Erythroblast (primary cell): ENCODE measurements at places on chromosomes 11 and 22.

DNA sequence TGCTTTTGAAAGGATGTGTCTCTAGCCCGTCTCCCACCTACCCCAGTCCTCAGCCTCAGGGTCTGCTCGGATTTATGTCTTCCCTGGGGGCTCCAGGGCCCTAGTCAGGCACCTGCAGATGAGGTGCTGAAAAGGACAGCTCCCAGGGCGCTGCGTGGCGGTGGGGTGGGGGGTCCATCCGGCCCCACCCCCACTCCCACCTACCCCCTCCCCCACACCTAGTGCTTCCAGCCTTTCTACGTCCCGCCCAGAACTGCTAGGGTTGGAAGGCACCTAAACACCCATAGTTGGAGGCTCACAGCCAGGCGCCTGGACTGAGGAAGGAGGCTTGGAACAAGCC is 1.4 kb upstream of the ROBO3 start:
- no peak for DNase-seq

DNA sequence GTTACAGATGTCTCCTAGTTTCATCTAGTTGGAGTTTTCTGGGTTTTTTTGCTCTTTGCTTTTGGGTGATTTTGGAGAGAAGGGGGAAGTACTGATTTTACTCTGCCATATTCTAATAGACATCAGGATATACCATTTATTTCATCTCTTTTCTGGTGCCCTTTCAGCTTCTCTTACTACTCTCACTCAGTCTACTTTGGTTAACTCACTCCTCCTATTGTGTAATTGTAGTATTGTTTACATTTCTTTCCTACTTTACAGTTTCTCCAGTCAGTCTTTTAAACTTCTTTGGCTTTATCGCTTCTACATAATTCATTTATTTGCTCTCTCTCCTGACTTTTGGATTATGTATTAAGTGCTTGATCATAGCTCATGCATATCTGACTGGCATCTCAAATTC is 6.5 kb downstream of the ANKRD42 start:
- no peak for DNase-seq

GRCh38 chr22:40040927-40041326 is 46.2 kb downstream of the FAM83F start:
- DNase-seq, result peak; percentile 80

DNA sequence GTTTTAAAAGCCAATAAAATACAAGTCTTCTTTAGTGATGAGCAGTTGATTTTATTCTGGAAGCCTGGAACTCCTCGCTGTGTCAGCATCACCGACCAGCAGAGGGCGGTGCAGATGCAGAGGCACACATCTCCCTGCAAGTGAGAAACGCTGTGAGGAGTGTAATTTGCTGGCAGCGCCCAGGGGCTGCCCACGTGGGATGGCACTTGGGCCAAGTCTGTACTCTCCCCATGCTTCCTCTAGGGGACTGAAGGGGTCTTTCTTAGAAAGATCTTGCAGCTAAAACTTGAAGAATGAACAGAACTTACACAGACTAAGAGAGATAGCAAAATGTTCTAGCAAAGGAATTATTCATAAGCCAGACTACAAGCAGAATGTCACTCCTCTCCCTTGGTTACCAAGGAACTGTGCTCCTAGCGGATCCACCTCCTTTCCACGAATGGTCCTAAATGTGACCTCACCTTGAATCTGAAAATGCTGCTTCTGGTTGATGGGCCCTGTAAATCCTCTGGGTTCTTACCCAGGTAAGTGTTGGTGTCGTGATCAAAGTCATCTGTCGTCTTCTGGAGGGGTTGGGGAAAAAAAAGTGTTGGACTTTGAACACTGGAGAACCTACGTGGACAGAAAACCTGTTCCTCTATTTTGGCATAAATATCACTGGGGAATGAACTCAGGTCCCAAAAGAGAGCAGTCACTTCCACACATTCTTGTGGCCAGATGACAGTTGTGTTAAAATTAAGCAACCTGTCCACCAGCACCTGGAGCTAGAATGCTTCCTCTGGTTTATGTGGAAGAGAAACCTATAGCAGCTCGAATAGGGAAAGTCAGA is 31.8 kb downstream of the CNTF start:
- peak; percentile 85 for DNase-seq

DNA sequence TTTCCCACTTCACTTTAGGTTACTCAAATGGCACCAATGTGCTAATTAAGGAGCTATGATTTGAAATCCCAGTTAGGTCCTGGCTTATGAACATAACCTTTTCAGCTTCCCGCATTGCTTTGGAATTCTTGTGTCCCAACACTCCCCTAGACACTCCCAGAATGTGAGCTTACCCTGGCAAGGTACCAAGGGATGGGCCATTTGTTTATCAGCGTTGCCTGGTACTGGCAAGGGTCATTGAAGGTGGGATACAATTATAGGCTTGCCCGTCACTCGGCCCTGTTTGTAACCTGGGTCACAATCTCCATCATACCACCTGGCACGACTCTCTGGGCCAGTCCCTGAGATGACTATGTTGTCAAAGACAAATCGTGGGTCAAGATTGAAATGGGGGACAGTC is 5.4 kb downstream of the CSRP3 start:
- no peak for DNase-seq

- DNase-seq, result no peak
Measured at GRCh38 chr22:19180234-19180633, 1.7 kb upstream of the SLC25A1 start.

DNA sequence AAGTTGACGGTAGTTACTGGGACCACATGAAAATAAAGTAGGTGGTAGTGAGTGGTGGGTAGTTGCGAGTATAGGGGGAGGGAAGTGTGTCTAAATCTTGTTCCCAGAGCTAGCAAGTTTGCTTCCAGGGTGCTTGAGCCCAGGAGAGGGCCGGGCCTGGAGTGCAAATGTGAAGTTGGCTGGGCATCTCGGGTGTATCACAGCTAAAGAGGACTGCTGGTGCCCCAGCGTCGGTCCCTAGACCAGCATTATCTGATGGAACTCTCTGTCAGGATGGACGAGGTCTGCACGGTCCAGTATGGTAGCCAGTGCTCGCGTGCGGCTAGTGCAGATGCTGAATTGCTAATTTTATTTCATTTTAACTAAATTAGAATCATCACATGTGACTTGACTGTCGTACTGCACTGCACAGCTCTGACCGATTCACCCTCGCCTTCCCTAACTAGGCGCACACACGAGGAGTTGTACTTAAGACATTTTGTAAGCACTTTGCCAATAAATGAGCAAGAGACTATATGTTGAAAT is 75.4 kb downstream of the ARHGAP8 start:
- no peak for DNase-seq

DNA sequence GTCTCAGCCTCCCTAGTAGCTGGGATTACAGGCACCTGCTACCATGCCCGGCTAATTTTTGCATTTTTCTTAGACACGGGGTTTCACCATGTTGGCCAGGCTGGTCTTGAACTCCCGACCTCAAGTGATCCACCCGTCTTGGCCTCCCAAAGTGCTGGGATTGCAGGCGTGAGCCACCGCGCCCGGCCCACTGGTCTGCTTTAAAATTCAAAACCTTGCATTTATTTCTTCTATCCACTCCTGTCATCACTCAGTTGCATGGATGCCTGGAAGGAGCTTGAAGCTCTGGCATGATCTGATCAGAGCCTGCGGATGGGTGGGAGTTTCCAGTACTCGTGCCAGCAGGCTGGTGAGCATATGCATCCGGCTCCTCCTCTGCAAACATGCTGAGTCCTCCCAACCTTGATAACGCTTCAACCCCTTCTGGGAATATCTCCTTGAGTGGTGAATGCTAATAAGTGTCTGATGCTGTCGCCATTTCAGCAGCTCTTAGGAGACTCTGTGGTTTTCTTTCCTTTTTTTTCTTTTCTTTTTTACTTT is 39.6 kb downstream of the UBASH3B start:
- DNase-seq, result peak; percentile 20

DNA sequence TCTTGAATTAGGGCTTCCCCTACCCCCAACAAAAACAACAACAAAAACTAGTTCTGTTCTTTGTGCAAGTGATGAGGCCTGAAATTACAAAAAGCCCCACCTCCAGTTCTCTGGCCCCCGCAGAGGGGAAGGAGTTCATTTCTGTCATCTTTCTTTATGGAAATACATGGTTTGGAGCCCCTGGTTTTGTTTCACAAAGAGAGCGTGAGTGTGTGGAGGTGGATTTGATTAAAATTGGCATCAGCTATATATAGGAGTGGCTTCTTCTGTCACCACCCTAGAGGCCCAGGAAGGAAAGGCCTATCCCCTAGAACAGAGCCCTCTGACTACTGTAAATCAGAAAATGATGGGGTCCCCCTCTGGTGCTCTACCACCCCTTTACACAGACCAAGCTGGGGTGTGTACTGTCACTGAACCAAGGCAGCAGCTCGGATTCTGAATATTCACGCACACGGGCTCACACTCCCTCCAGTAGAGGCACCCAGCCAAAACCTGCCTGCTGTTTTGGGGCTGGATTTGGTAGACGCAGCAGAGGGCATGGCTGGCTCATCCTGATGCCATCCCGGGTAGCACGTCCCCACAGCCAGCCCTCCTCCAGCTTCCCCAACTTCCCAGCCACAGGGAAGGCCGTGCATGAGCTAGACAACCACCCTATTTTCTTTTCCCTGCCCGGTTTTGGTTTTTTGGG is 19.4 kb downstream of the RCOR2 start:
- no peak for DNase-seq

- DNase-seq, result peak; percentile 82
Measured at GRCh38 chr22:42717197-42717928, 3.3 kb downstream of the A4GALT start.

DNA sequence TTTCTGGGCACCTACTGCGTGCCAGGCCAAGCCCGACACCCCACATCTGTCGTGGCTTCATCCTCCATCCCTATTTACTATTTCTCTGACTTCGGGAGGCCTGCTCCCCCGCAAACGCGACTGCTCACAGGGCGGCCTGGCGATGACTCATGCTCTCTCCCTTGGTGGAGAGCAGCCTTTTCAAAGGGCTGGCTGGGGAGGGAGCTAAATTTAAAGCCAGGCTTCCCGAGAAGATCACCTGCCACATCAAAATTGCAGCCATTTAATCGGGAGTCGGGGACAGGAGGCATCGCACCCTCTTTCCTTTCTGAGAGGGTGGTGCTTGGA is 24.9 kb upstream of the SHISAL1 start:
- no peak for DNase-seq

DNA sequence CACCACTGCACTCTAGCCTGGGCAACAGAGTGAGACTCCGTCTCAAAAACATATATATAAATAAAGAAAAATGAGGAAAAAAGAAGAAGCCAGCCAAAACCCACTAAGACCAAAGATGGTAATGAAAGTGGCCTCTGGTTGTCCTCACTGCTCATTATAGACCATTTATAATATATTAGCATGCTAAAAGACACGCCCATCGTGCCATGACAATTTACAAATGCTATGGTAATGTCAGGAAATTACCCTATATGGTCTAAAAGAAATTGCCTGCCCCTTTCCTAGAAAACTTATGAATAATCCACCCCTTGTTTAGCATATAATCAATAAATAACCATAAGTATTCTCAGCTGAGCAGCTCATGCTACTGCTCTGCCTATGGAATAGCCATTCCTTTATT is 16.1 kb upstream of the TMEM86A start:
- no peak for DNase-seq

- DNase-seq, result no peak
Measured at GRCh38 chr11:34798985-34799384, 117.2 kb downstream of the APIP start.

DNA sequence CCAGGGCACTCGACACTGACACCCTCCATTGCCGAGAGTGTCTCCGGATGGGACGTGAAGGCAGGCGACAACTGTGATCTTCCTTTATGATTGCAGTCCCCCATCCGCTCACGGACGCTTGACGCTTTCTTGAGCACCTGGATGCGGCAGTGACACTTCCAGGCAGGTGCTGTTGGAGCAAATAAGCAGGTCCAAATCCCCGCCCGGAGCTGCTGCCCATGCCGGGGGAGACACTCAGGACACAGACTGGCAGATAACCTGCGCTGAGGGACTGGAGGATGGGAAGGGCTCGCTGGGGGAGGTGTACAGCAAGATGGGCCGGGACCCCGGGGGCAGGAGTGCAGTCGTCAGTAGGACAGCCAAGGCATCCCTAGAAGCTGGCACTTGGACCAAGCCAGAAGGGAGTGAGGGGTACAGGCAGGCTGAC is 1403.5 kb downstream of the BRD1 start:
- no peak for DNase-seq

- no peak for DNase-seq
Measured at GRCh38 chr22:49713003-49713402, 114.7 kb downstream of the BRD1 start.

- no peak for DNase-seq
Measured at GRCh38 chr22:46517255-46517761, 20.1 kb downstream of the CELSR1 start.

DNA sequence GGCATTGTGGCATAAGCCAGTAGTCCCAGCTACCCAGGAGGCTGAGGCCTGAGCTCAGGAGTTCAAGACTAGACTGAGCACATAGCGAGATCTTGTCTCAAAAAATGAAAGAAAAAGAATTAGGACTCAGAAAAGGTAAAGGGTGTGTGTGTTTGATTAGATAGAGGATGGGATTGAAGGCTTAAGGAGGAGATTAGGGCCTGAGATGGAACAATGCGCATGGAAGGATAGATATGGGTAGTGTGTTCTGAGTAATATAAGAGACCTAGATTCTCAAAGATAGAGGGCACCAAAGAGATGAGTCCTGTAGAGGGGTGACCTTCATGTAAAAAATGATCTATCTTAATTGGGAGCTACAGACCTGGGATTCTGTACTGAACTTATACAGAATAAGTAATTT is 17.3 kb upstream of the RAB30 start:
- DNase-seq, result peak; percentile 85

- no peak for DNase-seq
Measured at GRCh38 chr11:66285250-66285947, 3.5 kb downstream of the YIF1A start.

DNA sequence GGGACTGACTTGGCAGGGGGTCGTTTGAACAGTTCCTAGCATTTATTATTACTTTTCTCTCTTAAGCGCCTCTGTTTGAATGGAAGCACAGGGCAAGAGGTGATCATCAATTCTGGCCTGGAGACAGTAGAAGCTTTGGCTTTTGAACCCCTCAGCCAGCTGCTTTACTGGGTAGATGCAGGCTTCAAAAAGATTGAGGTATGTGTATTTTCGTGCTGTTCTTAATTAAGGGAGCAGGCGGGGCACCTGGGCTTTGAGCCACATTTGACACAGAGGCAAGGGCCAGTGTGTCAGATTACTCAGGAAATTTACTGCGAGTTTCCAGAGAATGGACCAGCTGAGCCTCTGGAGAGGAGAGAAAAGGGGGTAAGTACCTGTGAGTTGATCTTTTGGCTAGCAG is 102.4 kb upstream of the SORL1-AS1 start:
- no peak for DNase-seq

DNA sequence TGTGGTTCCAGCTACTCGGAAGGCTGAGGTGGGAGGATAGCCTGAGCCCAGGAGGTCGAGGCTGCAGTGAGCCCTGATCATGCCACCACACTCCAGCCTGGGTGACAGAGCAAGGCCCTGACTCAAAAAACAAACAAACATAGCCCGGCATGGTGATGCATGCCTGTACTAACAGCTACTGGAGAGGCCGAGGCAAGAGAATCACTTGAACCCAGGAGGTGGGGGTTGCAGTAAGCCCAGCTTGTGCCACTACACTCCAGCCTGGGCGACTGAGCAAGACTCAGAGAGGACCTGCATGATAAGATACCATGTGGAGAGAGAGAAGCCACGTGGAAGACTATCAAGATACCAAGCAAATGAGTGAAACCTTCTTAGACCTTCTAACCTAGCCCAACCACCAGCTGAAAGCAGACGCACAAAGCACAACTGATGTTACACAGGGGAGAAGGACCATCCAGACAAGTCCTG is 36.1 kb downstream of the AMBRA1 start:
- peak; percentile 77 for DNase-seq

- DNase-seq, result peak; percentile 70
Measured at GRCh38 chr11:32829680-32830412, at the start of gene PRRG4. TSS of gene PRRG4 (plus strand) at chr11:32829927. CDS start at chr11:32830530, 603 bp downstream.

- DNase-seq, result peak; percentile 80
Measured at GRCh38 chr11:108223348-108224149, 682 bp downstream of the ATM start.

GRCh38 chr11:118888398-118888797 is 4.7 kb downstream of the CXCR5 start:
- DNase-seq, result no peak
